ENCODE measurements at places on chromosomes 1 and 21.

GRCh38 chr1:12125422-12126355, 41.1 kb upstream of the TNFRSF1B start:
- peak; percentile 17 for DNase-seq

GRCh38 chr21:44569861-44570517, 3.5 kb upstream of the KRTAP10-4 start:
- DNase-seq = no peak

- no peak for DNase-seq
These were observed 951 bp upstream of the CBR1 start for GRCh38 chr21:36068748-36069398.

GRCh38 chr1:89191314-89191713, 7.4 kb downstream of the GBP4 start:
- DNase-seq = no peak

- no peak for DNase-seq
These were observed 121.6 kb downstream of the NTMT2 start for GRCh38 chr1:170267317-170267716.

- no peak for DNase-seq
These were observed 20.4 kb upstream of the ANGPTL7 start for GRCh38 chr1:11168731-11169130.

GRCh38 chr1:50982611-50983010, 12.6 kb downstream of the CDKN2C start:
- DNase-seq = no peak

DNA sequence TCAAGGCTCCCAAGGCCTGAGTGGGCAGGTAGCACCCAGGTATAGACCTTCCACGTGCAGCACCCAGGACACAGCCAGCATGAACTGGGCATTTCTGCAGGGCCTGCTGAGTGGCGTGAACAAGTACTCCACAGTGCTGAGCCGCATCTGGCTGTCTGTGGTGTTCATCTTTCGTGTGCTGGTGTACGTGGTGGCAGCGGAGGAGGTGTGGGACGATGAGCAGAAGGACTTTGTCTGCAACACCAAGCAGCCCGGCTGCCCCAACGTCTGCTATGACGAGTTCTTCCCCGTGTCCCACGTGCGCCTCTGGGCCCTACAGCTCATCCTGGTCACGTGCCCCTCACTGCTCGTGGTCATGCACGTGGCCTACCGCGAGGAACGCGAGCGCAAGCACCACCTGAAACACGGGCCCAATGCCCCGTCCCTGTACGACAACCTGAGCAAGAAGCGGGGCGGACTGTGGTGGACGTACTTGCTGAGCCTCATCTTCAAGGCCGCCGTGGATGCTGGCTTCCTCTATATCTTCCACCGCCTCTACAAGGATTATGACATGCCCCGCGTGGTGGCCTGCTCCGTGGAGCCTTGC, 1.7 kb downstream of the GJB4 start:
- no peak for DNase-seq

DNA sequence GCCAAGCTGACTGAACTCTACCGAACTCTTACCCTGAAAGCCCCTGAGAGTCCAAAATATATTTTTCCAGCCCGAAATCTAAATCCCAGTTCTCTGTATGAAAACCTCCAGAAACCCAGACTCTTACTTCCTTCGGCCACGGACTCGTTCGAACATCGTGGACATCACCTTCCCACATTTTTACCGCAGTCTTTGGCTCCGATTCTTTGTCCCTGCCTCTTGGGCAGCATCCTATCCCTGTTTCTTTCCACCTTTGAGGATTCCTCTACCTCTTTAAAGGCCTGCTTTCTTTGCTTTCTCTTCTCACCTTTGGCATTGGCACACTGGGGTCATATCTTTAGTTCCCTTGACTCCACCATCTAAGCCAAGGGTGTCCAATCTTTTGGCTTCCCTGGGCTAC, 932 bp upstream of the USP24 start:
- DNase-seq = peak; percentile 64

DNA sequence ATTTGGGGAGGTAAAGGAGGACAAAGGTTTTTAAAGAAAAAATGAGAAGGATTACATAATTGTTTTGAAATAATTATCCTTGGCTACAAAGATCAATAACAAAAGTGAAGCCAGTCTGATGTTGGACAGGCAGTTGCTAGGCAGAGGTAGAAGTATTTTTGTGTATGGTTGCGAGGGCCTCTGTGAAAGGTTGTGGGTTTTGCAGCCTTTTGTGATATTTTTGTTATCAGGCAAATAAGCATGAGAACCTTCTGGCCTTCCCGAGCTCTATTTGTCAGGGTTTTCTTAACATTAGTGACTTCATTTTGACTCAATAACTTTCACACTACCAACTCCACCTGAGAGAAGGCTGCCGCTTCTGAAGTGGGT, 39.2 kb downstream of the CAPN9 start:
- DNase-seq = no peak

DNA sequence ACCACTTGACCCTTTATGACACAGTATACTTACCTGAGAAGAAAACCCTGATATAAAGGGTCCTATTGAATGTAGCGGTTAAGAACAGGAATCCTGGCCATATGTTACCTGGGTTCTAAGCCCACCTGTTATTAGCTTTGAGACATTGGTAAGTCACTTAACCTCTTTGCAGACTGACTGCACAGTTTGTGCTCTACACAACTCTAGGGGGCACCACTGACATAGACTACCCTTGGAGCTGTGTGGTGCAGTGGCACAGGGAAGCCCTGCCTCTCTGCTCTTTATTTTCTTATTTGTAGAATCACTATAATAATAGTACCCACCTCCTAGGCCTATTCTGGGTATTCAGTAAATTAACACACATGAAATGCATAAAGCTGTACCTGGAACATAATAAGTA, 165.6 kb downstream of the C1orf94 start:
- DNase-seq = peak; percentile 44

- peak; percentile 71 for DNase-seq
These were observed 994 bp upstream of the ACBD6 start for GRCh38 chr1:180503280-180503862.

GRCh38 chr1:86394416-86394815, 1.7 kb downstream of the ODF2L start:
- no peak for DNase-seq

GRCh38 chr1:30284728-30285475, 438.5 kb downstream of the MATN1 start:
- no peak for DNase-seq

GRCh38 chr1:70727886-70728489, 316.9 kb downstream of the CTH start:
- DNase-seq = no peak

DNA sequence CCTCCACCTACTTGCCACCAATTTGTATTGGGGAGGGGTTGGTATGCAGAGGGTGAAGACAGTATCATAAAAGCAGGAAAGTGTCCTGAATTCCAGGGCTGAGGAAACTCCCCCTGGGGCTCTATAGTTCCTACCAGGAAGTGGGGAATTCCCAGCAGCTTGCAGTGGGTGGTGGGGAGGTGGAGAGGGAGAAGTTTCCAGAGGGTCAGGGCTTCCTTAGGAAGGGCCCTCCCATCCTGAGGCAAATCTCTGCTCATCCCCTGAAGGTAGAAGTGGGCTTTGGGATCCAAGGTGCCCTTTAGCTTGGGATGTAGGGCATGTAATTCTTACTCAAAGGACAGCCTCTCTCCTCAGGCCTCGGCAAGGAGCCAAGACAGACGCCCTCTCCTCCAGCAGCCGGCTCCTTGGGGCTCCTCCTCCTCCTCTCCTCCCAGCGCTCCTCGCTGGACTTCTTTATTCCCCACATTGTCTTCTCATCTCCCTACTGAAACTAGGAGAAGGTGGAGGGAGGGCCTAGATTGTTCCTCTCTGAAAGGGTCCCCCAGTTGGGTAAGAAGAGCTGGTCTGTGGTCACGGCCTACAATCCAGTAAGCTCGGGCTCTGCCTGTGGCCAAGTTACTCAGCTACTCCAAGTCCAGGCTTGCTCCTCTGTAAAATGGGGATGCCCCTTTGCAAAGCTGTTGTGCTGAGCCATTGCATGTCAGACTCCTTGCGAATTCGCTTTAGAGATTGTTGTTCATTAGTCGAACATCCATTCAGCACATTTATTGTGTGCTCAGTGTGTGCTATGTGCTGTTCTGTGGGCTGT, 17.9 kb upstream of the CSF1 start:
- peak; percentile 48 for DNase-seq

- DNase-seq = peak; percentile 29
These were observed 53.9 kb downstream of the TENT5C start for GRCh38 chr1:117659550-117660270.

DNA sequence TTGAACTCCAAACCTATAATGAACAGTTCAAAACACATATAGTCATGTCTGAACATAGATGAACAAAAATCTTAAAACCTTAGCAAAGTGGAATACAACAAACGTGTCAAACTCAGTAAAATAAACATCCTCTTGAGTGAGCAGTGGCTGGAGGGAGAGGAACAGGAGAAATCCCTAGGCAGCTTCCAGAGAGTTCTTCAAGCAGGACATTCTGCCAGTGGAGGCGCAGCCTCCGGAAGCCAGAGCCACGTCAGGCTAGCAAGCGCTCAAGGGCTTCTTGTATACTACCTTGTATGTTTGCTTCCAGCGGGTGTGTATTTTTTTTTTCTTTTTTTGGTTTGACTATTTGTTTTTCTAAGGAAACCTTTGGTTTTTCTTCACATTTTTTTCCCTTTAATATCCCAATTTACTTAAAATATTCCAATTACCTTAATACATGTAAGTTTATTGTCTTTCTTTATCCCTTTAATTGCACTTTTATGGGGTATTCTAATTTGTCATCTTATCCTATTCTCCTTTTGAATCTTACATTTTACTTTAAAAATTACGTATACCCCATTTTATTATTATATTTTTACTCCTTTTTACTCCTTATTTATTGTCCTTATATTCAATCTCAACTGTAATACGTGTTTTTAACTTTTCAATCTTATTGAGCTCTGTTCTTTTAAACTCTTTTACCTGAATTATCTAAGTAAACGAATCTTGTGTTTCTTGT, 42.0 kb downstream of the COLGALT2 start:
- peak; percentile 12 for DNase-seq

GRCh38 chr1:10835822-10836421, 39.5 kb upstream of the CASZ1 start:
- peak; percentile 91 for DNase-seq

DNA sequence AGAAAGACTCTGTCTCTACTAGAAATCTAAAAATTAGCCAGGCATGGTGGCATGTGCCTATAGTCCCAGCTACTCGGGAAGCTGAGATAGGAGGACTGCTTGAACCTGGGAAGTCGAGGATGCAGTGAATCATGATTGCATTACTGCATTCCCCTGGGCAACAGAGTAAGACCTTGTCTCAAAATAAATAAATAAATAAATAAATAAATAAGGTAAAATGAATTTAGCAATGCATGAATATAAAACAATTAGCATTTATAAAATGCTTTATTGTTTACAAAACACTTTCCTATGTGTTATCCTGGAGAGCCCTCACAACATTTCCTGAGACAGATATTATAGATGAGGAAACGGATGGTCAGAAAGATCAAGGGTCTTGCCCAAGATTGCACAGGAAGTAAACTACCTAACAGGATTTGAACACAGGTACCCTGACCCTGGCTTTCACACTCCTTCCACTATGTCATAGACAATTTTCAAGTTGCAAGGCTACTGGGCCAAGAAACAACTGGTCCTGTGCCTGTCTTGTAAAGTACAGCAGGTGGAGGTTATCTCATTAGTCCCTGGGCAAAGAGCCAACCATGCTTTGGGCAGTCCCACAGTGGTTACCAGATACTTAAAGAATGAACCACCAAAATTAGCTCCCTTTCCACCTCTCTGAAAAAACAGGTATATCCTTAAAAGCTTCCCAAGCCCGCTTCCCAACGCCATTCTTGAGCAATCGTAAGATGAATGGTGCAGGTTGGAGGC, 15.4 kb upstream of the VSIG8 start:
- no peak for DNase-seq

- no peak for DNase-seq
These were observed 4.3 kb downstream of the SERTAD4 start for GRCh38 chr1:210236840-210237409.

- no peak for DNase-seq
These were observed 19.4 kb downstream of the PLEKHM2 start for GRCh38 chr1:15703562-15703961.

- peak; percentile 61 for DNase-seq
These were observed 58.9 kb upstream of the GNG4 start for GRCh38 chr1:235708390-235708962.

DNA sequence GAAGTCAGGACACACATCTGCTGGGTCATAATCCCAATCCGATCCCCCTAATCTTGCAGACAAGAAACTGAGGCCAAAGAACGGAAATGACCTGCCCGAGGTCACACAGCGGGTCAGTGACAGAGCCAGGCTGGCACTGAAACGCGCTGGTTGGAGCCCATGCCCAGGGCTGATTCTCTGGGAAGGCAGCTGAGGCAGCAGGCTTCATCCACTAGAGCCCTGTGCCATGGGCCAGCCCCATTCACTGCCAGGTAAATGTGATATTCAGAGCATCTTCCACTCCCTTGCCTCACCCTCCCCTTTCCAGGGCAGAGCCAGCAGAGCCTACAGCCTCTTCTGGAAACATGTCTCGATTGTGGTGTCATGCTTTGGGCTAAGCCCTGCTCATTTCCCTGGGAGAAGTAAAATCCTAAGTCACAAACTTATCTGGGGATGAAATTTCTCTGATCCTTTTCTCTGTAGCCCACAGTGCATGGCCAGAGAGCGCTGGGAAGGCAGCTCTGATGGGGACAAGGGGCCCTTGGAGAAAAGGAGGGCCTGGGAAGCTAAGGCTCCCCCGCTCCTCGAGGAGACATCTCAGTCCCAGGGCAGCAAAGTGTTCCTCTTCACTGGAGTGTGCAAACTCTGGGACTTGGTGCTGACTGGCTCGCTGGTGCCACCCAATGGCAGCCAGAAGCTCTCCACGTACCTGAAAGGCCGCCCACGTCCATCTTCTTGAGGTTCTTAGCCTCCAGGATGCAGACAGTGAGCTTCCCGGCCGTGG, 110.4 kb downstream of the SYT2 start:
- DNase-seq = peak; percentile 89

DNA sequence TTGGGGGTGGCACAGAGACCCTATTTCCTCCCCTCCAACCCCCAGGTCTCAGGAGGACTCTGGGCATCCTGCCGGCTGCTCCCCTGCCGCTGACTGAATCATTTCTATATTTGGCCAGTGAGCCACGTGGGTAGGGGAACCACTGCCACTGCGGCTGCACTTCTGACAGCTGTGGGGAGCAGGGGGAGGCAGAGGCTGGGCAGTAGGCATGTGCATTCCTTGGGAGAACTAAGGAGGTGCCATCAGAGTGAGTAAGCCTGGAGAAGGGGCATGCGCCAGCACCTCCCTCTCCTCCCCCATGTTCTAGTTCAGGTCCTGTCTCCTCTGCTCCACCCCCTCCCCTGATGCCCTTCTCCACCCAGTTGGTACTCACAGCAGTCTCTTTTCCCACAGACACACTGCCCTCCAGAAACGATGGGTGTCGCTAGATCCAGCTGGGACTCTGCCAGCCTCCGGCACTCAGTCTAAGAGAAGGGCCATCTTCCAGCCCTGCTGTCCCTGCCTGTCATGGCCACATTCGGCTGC, 12.0 kb downstream of the PPFIA4 start:
- peak; percentile 55 for DNase-seq

Measured in DMS53 (cell line).